ENCODE measurements at places on chromosomes 7 and 10.
A peak's percentile ranks its signal among the peaks of the same experiment; 100 is the strongest.

GRCh38 chr10:30432622-30433305 lies 1.2 kb upstream of the MAP3K8 start:
- DNase-seq: no peak

DNA sequence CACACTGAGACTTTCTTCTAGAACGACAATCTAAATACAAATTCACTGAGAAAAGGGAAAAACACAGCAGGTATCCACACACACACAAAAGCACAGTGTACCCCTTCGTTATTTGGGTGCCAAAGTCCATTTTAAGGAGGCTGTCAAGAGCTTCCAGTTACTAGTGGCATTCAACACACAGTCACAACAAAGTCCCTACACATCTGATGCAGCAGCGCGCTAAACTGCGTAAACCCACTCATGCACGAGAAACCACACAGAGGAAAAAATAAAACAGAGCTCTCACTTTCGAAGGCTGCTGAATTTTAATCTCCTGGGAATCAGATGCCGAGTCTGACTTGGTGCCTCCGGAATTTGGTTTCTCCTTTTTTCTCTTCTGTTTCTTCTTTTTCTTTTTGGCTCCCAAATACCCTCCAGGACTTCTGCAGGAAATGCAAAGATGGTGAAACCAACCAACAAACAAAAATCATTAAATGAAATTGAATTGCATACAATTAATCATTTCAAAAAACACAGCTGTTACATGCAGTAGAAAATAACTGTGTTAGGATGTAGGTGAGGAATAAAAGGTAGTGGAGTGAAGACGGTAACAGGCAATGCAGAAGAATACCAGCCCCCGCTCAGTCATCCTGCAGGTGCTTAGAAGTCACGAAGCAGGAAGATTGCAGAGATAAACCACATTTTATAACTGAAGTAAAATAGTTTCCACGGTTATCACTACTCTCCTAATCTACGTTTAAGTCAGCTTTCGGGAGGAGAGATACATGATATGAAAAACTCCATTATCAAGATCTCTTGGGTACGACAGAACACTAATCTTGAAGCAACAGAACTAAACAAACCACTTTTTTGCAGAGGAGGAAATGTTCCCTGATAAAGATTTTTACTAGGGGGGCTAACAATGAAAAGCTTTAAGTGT lies 27.1 kb downstream of the NMT2 start:
- DNase-seq: peak; percentile 25

DNA sequence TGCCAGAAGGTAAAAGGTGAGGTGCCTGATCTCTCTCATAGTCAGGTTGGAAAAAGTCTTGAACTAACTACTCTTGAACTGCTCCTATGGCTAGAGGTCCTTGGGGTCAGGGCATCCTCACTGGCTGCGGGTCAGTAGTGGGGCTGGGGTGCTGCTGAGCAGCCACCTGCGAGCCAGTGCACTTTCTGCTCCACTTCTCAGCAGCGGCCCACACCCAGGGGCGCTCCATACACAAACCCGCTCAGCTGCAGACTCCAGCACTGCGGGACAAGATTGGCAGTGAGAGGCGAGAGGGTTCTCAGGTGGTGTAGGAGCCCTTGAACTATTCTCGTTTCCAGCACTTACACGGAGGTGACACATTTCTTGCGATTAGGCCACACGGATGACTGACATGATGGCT lies 6.0 kb downstream of the ABCA13 start:
- no peak for DNase-seq

- DNase-seq: no peak
Measured at GRCh38 chr7:125098377-125098970, 168.8 kb upstream of the POT1 start.

DNA sequence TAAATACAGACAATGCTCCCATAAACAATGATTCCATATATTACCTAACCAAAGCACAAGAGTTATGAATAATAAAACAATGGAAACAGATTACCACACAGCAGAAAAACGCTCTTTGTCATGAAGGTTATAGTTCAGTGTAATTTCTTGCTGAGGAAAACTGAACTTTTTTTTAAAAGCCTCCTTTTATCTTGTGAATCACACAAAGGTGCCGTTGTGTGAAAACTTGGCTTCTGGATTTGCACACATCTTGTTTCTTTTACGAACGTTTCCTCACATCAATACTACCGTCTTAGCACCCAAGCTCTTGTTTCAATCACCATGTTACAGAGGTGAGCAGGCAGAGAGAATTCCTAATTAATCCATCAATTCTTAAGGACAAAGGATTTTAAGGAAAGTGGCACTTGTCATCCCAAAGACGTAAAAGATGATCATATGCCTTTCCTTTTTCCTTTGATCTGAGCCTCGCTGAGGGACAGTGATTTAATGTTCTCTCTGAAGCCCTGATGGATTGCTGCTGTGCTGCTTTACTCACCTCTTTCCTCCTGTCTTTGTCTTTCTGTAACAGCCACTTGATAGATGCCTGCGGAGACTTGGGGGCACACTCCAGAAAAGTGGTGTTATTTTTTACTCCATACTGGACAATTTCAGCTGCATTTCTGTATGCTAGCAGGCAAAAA lies 110.1 kb downstream of the CD36 start:
- DNase-seq: no peak

- DNase-seq: no peak
Measured at GRCh38 chr7:73354821-73355220, 26.9 kb downstream of the FKBP6 start.

DNA sequence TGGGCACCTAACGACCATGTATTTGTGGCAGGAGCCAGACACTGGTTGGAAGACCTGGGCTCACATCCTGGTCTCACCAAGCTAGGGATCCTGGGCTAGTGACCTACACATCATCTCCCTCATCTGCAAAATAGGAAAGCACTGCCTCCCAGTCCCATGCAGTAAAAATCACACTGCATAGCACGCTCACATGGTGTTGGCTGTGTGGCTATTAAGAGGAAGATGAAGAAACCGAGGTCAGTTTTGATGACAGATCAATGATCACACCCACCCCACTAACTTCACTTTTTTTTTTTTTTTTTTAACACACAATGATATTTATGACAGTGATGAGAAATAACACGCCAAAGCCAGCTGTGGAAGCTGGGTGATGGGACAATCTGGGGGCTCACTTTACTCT lies 146.5 kb downstream of the RNF216 start:
- no peak for DNase-seq

DNA sequence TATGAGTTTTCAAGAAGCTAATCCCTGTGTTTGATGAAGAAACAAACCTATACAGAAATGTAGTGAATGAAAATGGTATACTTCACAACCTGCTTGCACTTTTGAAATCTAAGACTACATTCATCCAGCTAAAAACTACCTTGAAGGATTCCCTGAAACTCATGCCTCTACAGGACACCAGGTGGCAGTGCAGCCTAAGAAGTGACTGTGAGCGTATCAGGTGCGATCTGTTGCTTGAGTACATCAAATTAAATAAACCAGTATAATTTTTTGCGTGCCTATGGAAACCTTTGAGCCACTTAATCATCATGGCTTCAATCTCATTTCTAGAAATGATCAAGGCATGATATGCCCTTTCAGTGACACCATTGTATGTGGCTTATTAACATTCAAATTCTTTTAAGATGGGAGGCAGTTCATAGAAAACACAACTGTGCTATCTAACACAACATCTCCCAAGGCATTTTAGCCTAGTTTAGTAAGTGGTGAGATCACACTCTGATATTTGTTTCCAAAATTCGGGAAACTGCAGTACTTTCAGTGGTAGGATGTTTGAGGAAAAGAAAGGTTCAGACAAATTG lies 57.4 kb downstream of the PPP1R17 start:
- DNase-seq: peak; percentile 46

GRCh38 chr7:128881458-128882125 lies 18.9 kb downstream of the ATP6V1F start:
- DNase-seq: no peak

GRCh38 chr7:133540096-133540860 lies 287.4 kb downstream of the EXOC4 start:
- DNase-seq: no peak

- peak; percentile 37 for DNase-seq
Measured at GRCh38 chr10:121598263-121599249, at the start of gene FGFR2. Gene FGFR2, minus strand, starts transcription at chr10:121598444. Its CDS starts 4,627 bp downstream, at chr10:121593817.

- no peak for DNase-seq
Measured at GRCh38 chr10:28623483-28623882, 53.8 kb upstream of the BAMBI start.

GRCh38 chr7:141220263-141220880 lies 146.5 kb downstream of the TMEM178B start:
- DNase-seq: no peak

DNA sequence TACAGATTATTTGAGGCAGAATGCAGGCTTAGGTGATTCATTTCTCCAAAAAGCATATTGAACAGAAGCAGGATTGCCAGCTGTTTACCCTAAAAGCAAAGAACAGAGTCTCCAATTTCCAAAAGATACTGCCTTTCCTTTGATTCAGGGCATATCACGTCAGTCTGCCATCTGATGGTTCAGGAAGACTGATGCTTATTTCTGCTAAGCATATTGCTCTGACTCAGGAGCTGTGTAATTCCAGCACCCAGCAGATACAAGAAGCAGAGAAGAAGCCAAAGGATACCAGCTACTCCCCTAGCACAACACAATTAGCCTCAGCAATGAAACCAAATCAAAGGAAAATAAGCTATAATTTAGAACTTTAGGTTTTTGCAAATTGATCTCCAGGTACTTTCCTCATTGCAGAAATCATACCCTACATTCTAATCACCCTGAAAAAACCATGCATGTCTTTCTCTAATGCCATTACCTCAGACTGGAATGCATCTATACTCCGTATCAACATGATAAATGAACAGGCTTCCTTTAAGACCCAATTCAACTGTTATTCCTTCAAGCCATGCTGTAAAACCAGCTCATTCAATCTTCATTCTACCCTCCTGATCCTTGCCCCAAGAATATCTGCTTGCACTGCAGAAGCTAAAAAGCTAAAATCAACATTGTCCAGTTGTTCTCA lies 55.1 kb downstream of the ABI1 start:
- no peak for DNase-seq

GRCh38 chr7:156497776-156498509 lies 142.6 kb upstream of the RNF32 start:
- DNase-seq: no peak

- no peak for DNase-seq
Measured at GRCh38 chr7:137296576-137296975, 47.0 kb downstream of the PTN start.

DNA sequence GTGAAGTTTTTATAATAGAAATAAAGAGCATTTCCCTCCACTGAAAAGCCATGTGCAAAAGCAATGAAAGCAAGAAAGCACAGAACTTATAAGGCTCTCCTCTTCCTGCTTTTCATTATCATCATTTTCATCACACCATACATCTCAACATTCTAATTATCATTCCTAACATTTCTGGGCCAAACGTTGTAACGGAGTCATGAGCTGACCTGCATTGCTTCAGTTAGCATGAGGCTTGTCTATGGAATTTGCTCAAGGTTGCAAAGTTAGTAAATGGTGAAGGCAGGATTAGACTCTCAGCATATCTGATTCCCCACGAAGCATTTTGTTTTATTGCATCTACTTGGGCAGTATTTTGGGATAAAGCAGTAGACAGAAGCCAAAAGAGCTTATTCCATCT lies 11.4 kb downstream of the SCIN start:
- DNase-seq: no peak

- no peak for DNase-seq
Measured at GRCh38 chr7:78254726-78255055, 456.1 kb downstream of the PHTF2 start.

DNA sequence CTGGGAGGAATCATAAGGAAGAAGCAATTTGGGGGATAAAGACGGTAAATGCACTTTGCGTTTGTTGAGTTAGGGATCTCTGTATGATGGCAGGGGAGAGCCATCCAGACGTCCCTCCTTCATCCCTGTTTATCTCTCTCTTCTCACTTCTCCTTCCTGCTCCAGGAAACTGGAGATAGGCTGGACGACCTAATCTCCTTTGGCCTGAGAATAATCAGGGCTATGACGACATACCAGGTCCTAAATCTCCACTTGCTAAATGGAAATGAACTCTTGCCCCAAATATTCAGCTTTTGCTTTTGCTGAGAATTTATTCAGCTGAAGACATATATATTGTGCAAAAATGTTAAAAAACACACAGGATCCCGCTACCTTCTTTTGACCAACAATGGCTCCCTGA lies 182.9 kb upstream of the INHBA start:
- no peak for DNase-seq

DNA sequence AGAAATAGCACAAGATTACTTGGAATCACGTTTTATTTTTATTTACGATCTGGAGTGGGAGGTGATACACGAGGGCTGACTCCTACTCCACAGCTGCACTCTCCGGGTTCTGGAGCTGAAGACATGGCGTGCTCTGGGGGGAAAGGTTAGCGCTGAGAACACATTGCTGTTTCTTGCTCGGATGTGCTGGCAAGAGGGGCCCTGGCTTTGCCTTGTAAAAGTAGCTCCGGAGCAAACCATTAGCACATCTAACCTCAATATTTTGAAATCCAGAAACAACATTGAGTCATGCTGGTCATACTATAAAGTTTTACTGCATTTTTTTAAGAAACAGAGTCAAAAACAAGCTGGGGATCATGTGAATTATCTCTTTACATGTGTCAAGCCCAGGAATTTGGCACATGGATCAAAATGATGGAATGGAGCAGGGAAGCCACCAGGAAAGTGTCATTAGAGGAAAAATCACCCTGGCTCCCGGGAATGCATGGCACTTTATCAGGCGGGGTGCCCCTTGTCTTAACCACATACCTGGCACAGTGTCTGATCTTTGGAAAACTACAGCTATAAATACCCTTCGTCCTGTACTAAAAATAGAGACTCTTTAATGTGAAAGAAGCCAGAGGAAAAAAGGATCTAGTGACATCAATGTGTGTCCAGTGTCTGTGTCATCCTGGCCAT lies 31.6 kb upstream of the LYZL1 start:
- no peak for DNase-seq

DNA sequence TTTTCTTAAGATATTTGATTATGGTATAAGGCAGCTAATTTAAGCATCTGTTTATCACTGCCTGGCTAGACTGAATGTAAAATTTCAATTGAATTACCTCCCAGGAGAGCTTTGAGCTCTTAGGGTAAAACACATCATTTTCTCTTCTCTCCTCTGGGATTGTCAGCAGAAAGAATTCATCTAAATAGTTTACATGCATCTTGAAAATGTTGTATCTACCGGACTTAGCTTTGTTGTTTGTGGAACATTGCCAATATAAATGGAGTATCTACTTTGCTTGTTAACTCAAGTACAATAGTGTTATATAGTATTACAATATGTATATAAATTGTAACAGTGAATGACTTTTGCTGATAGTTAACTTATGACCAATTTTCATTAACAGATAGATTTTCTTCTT lies 73.3 kb downstream of the TAF3 start:
- DNase-seq: no peak

GRCh38 chr7:40276061-40276460 lies 141.3 kb downstream of the SUGCT start:
- no peak for DNase-seq

DNA sequence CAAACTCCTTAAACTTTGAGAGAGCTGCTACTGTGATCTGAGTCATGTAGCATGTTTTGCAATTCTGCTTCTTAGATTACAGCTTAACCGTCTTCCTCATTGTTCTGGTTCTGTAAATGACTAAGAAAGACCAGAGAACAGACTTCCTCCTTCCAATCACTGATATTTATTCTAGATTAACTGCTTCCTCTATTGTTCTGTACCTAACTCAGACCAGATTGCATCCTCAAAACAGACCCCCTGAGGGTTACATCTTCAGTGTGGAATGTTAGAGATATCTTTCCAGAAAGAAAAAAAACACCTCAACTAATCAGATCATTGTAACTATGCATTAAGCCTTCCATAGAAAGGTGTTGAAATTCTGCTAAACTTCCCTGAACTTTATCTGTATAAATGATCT lies 5.7 kb upstream of the PIP start:
- peak; percentile 13 for DNase-seq

GRCh38 chr10:94757916-94758315 lies 4.6 kb upstream of the CYP2C19 start:
- DNase-seq: no peak

Data from activated CD4-positive, alpha-beta T cell treated with anti-CD3 and anti-CD28 coated beads, Interleukin-2, amount 50 U/mL, for 16 hours (primary cell).